Left renal cortex interstitium (tissue), 4 donors: ENCODE measurements at places on chromosomes 12 and 14.

GRCh38 chr14:87005280-87005679 is 987.7 kb downstream of the GALC start:
- DNase-seq: no peak

DNA sequence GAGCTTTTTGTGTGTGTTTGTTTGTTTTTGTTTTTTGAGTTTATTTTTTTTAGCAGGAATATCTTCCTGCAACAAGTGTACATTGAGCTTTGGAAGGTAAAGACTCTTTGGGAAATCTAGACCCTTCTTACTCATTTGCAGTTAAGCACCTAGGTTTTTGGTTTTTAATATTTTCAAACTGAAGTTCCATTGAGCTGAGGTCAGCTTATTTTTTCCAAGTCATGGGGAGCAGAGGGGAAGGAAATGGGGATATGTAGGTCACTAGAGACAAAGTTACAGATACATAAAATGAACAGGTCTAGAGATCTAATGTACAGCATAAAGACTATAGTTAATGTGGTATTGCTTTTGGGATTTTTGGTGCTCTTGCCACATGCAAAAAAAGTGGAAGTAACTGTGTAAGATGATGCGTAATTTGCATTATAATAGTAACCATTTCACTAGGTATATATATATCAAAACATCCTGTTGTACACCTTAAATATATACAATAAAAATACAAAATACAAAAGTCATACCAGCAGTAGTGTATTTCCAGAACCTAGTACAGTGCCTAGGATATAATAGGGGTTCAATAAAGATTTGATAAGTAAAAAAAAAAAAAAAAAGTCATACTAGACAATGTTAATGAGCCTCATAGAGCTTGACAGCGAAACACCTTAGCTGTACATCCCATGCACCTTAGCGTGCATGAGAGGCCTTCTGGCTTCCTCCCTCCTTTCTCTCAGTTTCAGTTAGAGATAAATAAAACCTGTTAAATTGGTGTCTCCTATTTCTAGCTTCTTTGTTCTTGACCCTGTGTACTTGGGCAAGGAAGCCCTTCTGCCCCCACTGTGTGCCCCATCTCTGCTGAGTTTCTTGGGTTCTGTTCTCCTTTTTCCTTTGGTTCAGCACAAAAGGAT is 22.7 kb downstream of the CGRRF1 start:
- DNase-seq: no peak

DNA sequence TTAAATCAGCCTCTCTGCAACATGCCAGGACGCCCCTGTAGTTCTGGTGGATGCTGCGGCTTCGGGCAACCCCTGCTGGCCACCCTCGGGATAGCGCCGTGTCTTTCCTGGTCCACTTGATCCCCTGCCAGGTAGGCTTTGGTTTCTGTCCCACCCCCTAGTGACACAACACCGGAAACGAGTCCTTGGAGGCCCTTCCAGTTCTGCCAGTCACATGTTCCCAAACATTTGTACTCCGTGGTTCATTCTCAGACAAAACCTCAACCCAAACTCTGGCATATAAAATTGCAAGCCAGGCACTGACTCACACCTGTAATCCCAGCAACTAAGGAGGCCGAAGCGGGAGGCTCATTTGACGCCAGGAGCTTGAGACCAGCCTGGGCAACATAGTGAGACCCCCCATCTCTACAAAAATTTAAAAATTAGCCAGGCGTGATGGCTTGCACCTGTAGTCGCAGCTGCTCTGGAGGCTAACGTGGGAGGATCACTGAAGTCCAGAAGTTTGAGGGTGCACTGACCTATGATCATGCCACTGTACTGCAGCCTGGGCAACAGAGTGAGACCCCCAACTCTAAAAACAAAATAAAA is 37.0 kb downstream of the RASAL1 start:
- DNase-seq: no peak

DNA sequence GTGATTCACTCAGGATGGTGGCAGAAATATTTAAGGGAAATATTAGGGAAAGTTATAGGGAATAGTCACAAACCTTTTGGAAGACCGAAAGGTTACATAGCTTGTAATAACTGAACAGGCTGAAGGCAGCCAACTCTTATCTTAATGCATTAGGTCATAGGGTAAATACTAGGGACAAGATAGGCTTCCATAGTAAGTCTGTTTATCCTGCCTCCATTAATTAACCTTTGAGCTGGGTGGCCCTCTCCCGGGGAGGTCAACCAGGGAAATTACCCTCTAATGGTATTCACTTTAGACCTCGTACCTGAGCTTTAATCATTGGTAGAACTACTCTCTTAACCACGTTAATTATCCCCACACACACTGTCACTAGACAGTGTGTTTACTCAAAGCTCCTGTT is 981.8 kb downstream of the SLC16A7 start:
- no peak for DNase-seq

GRCh38 chr12:132484891-132485441 is 5.0 kb upstream of the FBRSL1 start:
- no peak for DNase-seq

DNA sequence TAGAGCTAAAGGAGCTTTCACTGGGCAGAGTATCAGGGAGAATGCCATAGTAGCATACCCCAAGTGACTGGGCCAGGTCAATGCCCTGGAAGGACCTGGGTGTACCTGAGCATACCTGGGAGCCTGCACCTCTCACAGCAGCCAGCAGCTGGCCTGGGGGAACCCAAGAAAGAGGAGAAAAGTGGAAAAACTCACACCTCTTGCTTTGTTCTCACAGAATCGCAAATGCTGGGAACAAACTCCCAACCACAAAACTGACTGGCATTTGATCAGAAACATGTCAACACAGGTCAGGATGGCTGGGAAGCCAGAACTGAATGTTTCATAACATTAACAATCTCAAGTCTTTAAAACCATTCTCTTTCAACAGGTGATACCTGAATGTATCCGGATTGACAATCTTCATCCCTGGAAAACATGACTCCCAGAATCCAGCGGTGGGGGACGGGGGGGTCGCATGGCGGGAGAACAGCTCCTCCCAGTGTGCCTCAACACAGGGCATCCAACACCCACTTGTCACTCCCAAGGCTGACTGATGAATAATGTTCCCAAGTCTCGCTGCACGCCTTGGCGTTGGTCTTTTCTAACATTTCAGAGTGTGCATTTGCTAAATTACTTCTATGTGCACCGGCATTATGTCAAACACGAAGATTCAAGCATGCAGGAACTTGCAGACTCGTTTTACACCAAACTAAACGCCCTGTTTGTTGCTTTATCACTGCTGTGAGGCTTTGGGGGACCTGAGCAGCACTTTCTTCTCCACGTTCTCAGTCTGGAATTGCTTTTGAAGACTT is 7.9 kb downstream of the FOXN3 start:
- no peak for DNase-seq

DNA sequence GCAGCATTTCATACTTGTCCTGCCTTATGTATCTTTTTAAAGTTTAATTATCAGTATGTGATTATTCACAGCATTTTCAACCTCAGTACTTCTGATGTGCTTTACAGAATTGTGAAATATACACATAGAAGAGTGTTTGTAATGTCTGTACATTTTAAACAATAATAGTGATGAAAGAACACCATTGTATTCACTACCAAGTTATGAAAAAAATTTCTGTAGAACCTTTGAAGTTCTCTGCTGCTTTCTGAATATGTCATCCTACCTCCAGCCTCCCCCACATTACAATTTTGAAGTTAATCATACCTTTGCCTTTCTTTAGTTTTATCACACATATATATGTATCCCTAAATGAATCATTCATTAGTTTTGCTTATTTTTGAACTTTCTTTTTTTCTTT is 24.8 kb downstream of the FRMD6 start:
- no peak for DNase-seq

DNA sequence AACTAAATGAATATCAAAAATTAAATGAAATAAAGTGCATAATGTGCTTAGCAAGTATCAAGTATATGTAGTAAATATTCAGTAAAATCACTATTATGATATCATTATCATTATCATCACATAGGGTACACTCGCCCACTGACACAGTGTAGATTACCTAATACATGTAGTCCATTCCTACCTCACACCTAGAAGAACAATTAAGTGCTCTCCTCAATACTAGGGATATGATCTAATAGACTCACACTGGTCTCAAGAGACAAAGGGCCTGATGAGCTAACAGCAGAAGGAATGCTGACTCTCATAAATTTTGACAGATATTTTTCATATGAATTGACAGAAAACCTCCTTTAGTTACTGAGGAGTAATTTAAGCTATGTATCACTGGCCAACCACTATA is 29.1 kb downstream of the FSCB start:
- no peak for DNase-seq

DNA sequence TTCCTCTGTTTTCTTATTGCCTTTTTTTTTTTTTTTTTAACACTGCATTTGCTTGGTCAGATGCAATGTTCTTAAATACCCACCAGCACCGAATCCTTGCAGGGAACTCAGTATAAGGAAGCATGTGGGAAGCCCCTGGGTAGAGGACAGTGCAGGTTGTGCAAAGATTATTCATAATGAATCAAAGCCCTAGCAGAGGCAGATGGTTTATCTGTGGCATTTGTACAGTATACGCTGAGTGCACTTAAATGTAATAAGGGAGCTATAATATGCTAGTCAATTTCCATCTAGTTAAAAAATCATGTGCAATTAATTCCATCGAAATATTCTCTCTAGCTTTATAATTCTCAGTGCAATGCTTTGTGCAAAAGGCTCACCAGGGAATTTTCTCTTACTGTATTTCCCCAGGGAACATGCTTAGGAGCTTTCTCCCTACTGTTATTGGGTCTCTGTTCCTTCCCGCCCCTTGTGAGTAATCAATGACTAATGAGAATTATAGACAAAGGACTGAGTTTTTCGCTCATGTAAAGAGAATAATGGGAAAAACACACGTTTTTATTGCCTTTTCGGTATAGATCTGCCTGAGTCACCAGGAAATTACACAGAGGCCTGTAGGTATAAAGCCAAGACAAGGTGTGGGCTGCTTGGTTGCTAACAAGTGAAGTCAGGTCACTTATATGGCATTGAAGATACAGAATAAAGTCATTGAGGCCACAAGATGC is 1214.3 kb upstream of the TMEM132C start:
- DNase-seq: no peak

GRCh38 chr12:119684711-119685369 is 16.9 kb downstream of the PRKAB1 start:
- no peak for DNase-seq

GRCh38 chr12:64098709-64099354 is 123.3 kb downstream of the KICS2 start:
- no peak for DNase-seq

GRCh38 chr12:29578731-29579130 is 81.2 kb upstream of the OVCH1 start:
- DNase-seq: no peak

DNA sequence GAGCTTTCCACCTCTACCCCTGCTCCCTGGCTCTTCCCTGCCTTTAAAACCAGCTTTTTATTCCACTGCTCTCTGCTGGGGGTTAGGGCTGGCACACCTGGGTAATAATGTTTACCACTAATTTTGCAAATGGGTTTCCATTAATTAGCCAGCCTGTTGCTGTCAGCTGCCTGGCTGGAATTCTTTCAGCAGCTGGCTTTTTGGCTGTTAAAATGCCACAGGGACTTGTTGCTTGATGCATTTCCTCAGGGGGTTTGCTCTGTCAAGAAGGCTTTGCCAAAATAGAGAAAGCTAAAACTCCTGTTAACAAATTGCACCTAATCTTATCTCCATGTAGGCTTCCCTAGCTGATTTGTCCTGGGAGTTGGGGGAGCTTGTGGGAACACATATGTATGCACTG is 51.8 kb upstream of the PSMC1 start:
- no peak for DNase-seq

DNA sequence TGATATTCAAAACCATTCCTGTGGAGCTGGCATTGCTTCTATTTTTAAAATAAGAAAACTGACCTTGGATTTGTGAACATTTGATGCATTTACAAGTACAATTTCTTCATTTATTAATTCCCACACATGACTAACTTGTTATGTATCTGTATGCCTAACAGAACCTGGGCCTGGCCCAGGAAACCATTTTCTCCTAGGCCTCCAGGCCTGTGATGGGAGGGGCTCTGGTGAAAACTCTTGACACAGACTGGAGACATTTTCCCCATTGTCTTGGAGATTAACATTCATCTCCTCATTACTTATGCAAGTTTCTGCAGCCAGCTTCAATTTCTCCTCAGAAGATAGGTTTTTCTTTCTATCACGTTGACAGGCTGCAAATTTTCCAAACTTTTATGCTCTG is 42.0 kb downstream of the GLIPR1L2 start:
- no peak for DNase-seq

GRCh38 chr12:4156317-4156716 is 117.2 kb upstream of the CCND2 start:
- no peak for DNase-seq

DNA sequence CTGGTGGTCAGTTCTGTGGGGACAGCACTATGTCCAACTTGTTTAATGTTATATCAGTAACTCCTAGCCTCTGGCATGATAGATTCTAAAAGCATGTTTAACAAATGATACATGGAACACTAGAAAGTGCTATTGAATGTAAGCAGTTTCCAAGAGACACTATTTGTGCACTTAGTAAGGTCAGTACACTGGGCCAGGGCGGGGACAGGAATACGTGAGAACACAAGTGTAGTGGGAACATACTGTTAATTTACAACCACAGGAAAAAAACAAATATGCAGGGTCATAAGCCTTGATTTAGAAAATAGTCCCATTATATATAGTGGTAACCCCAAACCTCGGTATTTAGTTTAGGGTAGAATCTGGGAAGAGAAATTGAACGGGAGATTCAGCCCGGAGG is 88.9 kb upstream of the SLC38A2 start:
- DNase-seq: no peak

DNA sequence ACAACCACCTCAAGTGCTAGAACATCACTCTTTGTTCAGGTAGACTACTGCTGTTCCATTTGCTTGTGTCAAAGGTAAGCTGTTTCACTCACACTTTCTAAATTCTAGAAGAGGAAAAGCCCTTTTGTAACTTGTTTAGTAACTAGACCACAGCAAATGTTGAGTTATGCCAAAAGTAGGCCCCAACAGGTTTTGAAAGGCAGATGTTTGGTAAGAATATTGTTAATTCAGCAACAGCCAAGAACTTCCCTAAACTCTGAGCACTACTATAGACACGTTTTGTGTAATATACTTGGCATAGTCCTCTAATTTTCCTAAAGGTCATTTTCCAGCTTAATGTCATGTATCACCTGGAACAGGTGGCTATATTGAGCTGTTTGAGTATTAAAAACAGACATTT is 79.0 kb downstream of the DCAF5 start:
- DNase-seq: no peak

DNA sequence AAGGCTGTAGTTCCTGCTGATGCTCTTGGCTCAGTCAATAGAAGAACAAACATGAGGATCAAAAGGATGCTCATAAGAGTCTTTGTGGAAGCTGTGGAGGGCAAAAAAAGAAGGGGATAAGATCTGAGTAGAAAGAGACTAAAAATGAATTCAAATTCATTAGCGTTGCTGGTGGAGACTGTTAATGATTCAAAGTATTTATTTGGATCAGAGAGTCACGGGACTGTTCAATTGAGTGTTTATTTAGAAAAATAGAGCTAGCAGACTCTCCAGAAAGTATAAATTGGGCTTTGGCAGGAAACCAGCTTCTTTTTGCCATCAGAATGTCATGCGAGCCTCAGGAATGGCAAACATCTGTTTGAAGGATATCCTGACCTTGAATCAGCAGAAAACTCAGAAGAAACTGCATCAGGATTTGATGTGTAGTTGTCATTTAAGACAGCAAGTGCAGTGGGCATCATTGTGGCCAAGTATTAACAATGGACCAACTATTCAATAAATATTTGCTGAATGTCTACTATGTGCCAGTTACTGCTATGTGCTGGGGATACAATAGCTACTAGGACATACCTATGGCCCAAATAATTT is 126.4 kb downstream of the TBC1D30 start:
- no peak for DNase-seq
